T-helper 2 cell treated with Interferon-gamma antibody and Interleukin-4, amounts not matched to agents 5 μg/mL and 100 μg/mL, for 36 hours (primary cell): ENCODE measurements at places on chromosomes 4 and X.

DNA sequence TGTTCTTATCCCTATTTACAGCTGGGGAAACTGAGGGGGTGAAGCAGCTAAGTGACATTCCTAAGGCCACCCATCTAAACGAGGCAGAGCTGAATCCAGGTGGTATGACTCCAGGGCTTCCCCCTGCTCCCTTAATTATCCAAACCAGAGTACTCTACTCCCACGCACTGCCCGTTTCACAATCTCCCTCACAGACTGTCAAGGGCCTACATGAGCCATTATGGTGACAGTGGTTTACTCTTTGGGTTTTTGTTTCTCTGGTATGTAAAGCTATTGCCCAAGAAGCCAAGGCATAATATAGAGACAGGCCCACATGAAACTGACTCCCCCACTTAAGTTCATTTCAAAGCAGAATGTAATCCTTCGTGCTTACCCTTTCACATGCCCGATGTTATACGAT is 95.1 kb downstream of the NHS start:
- no peak for DNase-seq

DNA sequence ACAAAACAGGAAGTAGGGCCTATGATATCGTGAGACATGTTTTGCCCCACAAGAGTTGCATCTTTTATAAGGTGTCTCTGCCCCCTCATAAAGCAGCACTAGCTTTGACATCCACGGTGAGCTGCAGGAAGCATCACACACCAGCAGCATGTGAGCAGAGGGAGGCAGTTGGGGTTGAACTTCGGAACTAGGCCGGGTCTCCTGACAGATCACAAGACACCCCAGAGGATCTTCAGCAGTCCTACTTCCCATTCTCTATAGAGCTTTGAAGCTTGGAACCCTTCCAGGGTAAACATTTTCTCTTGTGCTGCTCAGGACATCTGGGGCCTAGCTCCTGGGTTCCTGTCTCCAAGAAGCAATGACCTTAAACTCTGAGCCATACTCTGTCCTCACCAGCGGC is 27.5 kb downstream of the YY2 start:
- DNase-seq, result no peak

DNA sequence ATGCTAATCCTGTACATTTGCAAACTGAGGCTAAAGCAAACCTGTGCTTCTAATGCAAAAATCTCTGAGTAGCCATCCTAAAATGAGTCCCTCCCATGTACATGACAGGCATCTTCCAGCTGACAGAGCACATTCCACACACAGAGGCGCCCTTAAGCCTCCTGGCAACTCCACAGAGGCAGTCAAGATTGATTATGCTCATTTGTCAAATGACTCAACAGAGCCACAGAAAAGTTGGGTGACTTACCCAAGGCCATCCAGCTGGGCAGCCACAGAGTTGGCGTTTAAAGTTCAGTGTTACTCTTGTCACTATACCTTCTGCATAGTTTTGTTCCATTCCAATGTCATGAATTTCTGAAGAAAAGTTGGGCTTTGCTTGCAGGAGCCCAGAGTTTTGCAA is 394.6 kb upstream of the FGF13 start:
- DNase-seq, result no peak

DNA sequence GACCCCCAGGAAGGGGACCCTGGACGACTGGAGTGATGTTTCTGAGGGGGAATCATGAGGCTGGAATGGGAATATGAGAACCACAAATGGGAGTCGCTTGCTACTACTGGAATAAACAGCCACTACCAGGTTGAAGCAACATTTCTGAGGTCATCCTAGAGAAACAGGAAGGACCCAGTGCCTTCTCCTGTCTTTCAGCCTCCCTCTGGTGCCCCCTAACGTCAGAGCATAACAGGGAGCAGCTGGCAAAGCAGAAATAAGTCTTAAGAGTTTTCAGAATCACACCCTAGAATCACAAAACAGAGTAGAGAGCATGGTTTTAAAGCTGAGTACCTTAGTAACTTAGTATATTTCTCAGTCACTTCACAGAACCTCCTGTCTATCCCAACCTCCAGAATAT is 347.8 kb upstream of the PITX2 start:
- no peak for DNase-seq

GRCh38 chrX:22060415-22061280 is 28.5 kb downstream of the PHEX start:
- peak; percentile 45 for DNase-seq

- no peak for DNase-seq
These were observed 129.7 kb downstream of the RAPGEF2 start for GRCh38 chr4:159232465-159233106.

DNA sequence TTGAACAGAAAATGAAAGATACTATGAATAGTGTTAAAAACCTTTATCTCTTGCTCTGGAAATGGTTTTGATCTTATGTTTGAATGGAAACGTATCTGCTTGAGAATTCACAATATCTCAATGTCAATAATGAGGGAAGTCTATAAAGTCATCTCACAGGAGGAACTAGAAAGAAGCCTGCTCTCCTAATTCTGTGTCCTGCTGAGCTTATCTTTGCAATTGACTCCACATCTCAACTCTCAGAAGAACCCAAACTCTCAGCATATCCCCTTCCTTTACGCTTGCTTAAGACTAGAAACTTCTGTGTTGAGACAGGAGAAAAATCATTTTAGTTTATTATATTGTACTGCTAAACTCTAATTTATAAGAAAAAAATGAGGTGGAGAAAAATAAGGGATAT is 8.3 kb upstream of the PF4V1 start:
- no peak for DNase-seq

GRCh38 chr4:117699595-117699994 is 334.7 kb upstream of the NDST3 start:
- DNase-seq, result no peak

GRCh38 chr4:110268352-110268751 is 69.9 kb upstream of the ELOVL6 start:
- peak; percentile 6 for DNase-seq

- DNase-seq, result no peak
These were observed 207.6 kb upstream of the MAMLD1 start for GRCh38 chrX:150155436-150156035.

GRCh38 chr4:76663824-76664223 is 228.8 kb downstream of the SHROOM3 start:
- no peak for DNase-seq

DNA sequence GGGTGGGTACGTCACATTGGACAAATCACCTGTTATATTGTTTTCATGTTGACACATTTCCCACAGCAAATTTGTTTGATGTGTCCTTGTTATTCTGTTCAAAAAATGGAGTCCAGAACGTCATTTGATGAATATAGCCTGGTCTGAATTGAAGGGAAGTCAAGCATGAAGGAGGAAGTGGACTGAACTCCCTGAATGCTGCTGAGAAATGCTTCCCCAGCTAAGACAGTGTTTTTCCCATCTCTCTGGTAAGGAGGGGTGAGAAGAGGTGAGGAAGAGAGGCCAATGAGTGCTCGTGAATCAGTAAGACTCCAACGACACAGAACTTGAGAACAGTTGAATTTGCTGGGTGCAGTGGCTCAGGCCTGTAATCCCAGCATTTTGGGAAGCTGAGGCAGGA is 127.4 kb downstream of the RBM47 start:
- no peak for DNase-seq

DNA sequence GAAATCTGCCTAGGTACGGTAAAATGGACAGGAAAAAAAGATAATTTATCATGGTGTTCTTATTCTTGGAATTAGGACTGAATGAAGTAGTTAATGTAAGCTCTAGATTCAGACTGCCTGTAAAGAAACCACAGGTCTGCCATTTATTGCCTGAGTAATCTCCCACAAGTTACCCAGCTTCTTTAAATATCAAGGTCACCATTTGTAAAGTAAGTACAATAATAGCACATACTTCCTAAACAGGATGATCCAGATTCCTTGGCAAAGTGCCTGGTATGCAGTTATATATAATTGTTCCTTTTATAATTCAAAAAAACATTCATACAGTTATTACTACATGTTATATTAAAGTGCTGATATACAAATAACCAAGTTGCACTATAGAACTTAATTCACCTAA is 368.6 kb downstream of the HNRNPD start:
- no peak for DNase-seq

DNA sequence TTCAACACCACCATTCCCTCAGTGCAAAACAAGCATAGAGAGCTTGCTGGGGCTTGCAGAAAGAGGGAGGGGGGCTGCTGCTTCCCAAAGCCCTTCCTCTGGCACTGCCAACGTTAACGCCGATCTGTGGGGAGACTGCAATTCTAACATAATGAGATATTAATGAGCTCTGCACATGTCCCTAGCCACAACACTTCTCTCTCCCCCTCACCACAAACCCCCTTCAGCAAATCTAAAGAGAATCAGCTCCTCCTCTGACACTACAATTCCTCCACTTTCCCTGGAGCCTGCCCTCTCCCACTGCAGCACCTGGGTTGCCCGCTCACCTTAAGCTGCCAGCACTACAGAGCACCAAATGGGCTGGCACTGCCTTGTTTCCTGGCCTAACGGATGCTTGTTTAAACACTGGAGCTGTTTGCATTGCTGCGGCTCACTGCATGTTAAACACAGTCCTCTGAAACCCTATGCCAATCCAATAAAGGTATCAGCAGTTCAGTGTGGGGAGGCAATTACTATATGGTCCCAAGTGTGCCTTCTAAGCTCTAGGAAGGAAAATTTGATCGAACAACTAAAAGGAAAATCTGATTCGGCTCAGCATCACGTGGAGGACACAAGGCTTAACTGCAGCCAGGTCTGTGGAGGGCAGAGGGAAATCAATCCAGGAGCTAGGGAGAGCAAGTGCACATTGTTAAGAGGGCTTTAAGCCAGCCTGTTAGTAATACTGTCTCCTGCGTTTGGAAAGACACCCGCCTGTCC is 232.4 kb downstream of the MAML3 start:
- DNase-seq, result no peak

GRCh38 chr4:23857367-23857959 is 32.4 kb downstream of the PPARGC1A start:
- DNase-seq, result no peak

GRCh38 chrX:109830704-109831206 is 97.7 kb upstream of the ACSL4 start:
- DNase-seq, result no peak

- DNase-seq, result peak; percentile 49
These were observed 47.0 kb downstream of the SPRY1 start for GRCh38 chr4:123443401-123444289.

- no peak for DNase-seq
These were observed 26.8 kb downstream of the SH3KBP1 start for GRCh38 chrX:19860571-19860970.

DNA sequence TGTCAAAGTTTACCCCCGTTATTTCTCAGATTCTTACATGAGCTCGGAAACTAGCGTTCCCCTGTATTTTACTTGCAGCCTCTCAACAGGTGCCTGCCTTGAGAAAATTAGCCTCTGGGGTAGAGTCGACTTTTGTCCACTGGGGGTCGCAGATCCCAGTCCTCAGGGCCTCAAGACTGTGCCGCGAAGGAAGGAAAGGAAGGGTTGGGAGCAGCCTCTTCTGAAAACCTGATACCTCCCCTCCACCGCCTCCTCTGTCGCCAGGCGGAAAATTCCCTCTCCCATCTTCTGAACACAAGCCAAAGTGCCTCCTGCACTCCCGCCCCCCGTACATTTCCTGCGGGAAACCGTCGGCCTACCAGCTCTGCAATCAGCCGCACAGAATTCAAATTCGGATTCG is 44.4 kb upstream of the TMSB15B start:
- DNase-seq, result peak; percentile 26

DNA sequence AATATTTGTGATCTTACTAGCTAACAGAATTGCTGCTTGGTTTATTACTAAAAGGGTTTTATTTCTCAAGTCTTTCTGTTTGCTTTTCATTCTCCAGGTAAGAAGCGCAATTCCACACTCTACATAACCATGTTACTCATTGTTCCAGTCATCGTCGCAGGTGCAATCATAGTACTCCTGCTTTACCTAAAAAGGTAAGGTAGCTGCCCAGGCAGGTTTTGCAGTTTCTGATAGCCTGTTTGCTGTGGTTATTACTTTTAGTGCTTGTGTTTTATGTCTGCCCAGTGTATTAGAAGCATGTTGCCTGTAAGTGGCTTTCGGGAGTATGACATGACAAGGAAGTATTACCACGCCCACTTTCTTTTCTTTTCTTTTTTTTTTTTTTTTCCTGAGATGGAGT is 46.4 kb downstream of the IL13RA1 start:
- DNase-seq, result no peak

DNA sequence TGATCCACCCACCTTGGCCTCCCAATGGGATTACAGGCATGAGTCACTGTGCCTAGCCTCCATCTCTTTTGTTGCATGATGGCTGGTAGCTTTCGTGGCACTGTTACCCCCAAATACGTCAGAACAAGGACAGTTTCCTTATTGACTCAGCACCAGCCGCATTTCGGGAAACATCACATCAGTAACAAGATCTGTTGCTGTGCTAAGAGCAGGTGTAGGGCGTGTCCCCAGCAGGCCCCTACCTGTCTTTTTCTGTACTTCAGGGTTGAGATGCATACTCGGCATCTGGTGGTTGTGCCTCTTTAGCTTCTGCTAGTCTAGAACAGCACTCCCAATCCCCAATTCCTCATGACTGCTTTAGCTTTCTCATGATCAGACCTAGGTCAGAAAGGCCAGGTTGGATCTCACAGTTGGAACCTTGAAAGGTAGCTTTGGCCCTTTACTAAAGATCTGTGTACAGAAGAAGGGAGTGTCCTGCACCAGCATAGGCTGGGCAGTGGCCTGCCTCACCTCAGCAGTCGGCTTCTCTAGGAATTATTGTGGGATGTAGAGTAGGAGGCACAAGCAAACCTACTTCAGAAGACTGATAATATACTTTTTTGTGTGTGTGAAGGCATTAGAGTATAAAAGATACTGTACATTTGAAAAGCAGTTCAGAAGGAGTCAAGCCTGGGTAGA is 36.8 kb downstream of the NSD2 start:
- no peak for DNase-seq

DNA sequence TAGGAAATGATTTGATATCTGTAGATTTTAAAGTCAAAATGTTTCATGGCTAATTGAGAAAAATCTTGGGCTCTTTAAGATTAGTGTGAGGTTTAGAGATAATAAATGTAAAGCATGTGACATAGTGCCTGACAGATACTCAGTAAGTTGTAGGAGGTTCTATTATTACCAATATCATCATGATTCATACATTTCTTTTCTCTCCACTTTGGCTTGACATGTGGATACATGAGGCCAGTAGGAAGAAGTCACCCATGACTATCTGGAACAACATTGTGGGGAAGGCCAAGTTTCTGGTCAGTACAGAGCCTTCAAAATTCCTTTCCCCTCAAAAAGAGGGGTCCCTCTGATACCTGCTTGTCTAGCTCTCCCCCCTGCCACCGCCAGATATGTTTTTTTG is 91.2 kb upstream of the SORBS2 start:
- no peak for DNase-seq

DNA sequence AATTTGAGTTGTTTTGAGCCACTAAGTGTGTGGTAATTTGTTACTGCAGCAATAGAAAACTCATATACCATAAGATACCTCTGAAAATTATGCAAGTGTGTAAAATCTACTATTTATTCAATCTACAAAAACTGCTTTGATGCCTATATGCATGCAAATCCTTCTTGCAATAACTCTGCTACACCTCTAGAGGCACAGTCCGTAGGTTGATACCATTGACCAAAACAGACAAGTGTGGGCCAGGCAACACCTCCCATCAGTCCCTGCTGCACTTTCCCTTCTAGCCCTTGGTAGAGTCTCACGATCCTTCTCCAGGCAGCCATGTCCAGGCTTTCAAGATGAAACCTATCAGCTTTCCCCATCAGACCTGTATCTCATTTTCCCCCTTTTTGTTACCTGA is 48.8 kb upstream of the FAM9A start:
- no peak for DNase-seq
